Common myeloid progenitor, CD34-positive (primary cell): ENCODE measurements at places on chromosomes 11 and 22.

DNA sequence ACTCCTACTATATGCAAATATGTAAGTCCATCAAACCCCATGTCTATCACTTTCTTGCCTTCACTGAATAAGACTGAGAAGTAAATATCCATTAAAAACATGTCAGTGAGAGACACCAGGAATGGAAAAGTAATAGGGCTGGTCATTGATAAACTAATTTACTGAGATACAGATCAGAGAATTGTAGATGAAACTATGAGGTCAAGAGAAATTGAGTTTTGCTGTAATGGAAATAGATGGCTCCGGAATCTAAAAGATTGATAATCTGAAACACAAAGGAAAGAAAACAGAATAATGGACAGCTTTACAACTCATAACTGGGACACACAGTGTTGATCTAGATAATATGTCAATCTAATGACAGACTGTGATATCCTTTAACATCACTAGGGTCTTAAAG lies 1018.3 kb upstream of the RAG2 start:
- no peak for DNase-seq

GRCh38 chr22:41226723-41227655 lies 13.7 kb downstream of the CHADL start:
- DNase-seq, result no peak

- DNase-seq, result no peak
Observed at GRCh38 chr22:32754413-32755041, 47.0 kb upstream of the TIMP3 start.

GRCh38 chr11:110988671-110989070 lies 256.9 kb upstream of the POU2AF2 start:
- no peak for DNase-seq

DNA sequence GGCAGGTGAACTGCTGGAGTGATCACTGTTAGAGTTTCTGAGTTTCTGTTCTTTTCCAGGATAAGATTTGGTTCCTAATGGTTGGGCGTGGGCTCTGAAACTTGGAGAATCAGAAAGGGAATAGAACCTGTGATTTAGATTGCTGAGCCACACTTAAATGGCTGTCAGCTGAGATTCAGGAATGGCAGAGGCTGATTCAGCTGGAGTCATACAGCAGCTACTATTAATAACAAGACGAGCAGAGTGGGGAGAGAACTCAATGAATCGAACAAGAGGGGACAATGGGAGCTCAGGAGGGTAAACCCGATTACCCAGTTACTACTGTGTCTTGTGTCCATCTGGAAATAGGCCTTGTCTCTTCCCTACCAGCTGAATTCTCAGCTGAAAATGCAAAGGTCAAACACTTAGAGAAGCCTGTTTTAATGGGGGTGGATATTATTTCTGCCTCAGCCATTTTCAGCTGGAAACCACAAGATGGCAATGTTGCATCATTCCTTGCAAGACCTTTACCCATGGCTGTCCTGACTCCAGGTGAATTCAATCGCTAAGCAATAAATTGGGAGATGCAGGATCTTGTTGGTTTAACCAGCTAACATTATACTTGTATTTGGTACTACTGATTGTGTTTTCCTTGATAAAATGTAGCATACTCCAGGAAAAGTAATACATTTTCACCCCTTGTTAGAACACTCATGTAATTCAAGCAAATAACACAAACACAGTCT lies 104.5 kb upstream of the RAG2 start:
- DNase-seq, result peak; percentile 74

DNA sequence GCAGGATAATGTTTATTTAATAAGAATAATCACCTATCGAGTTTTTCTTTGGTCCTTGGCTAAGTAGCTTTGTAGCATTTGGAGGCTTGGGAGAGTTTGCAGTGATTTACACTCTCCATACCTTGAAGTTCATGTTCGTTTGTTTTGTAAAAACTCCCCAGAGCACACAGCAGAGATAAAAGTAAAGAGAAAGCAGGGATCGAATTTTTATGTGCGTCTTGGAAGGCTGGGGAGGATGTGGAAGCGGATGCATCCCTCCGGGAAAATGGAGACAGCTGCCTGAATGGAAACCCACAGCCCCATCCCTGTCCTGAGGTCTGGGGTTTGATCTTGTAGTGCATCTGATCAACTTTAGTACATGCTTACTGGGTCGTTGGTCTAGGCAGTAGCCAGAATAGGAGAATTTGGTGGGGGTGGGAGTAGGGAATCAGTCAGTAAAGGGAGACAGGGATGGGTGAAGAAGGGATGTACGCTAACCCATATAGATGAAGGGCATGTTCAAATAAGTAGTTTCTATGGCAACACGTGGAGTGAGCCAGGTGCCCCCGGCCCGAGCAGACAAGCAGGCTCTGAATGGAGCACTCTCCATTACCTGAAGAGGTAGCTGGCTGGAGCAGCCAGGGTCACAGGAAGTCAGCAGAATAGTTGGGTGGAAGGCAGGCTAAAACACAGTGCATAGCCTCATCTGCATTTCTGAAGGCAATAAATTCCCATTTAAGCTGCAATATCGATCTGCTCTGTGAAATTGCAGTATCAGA lies 147.8 kb downstream of the COMMD9 start:
- no peak for DNase-seq

DNA sequence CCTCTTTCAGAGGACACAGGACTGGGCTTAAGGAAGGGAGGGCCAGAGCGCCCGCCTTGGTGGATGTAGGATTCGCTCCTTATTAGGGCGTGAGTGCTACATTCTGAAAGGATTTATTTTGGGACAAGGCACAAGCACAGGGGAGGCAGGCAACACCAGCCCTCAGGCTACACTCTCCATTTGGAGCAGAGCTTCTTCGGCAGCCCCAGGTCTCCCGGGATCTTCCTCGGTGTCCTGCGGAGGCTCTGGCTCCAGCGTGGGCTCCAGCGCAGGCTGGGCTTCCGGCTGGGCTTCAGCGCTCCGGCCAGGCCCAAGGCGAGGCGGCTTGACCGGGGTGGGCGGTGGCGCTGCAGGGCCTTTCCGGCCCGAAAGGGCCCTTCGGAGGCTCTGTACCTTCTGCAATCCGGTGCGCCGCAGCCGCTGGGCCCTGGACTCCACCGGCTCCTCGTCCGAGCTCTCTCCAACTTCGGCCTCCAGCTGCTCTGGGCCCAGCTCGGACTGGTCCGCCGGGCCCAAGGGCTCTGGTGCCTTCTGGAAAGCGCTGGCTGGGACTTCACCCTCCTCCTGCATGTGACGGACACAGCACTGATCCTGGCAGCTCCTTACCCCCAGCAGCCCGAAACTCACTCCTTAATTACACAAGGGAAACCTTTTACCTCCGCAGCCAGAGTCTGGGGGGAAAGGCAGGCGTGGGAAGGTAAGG lies 1.1 kb downstream of the CAVIN3 start:
- no peak for DNase-seq

- DNase-seq, result no peak
Observed at GRCh38 chr22:20165913-20166312, 15.1 kb upstream of the CCDC188 start.

DNA sequence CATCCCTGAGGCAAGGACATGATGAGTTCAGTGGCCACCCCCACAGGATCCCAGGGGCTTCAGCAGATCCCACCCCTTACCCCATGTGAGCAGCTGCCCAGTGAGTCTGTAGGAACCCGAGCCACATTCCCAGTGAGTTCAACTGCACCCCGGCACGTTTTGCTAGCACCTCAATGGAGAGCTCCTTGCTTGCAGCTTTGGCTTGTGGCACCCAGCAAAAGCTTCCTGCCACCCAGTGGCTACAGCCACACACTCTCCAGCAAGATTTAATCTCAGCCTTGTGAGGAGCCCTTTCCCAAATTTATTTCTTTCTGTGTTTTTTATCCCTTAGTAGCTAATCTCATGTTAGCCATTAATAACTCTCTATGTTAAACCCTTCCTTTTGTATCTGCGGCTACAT lies 4.0 kb downstream of the SAA1 start:
- no peak for DNase-seq

- no peak for DNase-seq
Observed at GRCh38 chr22:38246046-38246658, 26.7 kb downstream of the TMEM184B start.

- DNase-seq, result no peak
Observed at GRCh38 chr11:19519912-19520641, 192.6 kb upstream of the NAV2 start.

GRCh38 chr11:32713496-32713895 lies 81.0 kb downstream of the CCDC73 start:
- DNase-seq, result peak; percentile 49

GRCh38 chr11:73388265-73389133 lies 12.3 kb downstream of the RELT start:
- DNase-seq, result peak; percentile 61

GRCh38 chr11:7436657-7437056 lies 48.6 kb upstream of the OLFML1 start:
- DNase-seq, result peak; percentile 13

DNA sequence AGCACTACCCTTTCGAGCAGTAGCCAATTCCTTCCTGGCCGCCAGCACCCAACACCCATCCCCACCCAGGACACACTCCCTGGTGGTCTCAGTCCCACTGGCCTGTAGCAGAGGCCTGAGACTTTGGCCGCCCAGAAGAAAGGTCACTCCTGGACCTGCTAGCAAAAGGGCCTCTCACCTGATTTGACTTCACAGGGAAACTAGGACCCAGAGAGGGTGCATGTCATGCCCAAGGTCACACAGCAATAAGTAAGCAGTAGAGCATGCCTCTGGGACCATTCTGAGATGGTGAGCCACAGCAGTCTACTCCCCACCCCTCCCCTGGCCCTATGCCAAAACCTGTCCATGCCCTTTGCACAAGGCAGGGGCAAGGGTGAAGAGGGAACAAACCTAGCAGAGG lies 7.3 kb downstream of the ARRB1 start:
- no peak for DNase-seq

GRCh38 chr22:42142771-42143461 lies 12.3 kb upstream of the CYP2D6 start:
- no peak for DNase-seq

DNA sequence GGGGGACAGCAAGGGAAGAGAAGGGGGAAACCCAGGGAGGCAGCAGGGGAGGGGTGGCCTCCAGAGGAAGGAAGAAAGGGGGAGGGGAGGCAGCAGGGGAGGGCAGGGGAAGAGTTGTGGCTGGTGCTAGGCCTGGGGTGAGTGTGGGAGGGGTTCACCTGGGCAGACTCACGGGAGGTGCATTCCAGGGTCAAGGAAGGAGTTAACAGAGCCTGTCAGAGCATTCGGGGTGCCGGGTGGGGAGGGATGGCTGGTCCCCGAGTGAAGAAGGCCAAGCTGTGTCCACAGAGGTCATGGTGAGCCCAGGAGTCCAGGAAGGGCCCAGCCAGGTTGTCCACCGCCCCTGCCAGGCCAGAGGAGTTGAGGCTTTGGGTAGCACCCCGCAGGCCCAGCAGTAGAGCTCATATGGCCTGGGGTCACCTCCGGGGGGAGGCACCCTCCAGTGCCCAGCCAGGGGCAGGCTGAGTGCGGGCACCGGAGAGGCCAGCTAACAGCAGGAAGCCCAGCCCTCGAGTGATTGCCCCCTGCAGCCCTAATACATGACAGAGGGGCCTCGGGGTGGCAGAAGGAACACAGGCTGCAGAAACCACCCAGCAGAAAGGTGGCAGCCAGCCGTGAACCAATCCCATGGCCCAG lies 31.1 kb upstream of the PPARA start:
- DNase-seq, result no peak

GRCh38 chr22:47245786-47246185 lies 483.3 kb downstream of the TBC1D22A start:
- DNase-seq, result no peak

- no peak for DNase-seq
Observed at GRCh38 chr22:24016156-24016555, 5.1 kb downstream of the CABIN1 start.

GRCh38 chr11:116126562-116126961 lies 622.3 kb upstream of the CADM1 start:
- DNase-seq, result no peak

DNA sequence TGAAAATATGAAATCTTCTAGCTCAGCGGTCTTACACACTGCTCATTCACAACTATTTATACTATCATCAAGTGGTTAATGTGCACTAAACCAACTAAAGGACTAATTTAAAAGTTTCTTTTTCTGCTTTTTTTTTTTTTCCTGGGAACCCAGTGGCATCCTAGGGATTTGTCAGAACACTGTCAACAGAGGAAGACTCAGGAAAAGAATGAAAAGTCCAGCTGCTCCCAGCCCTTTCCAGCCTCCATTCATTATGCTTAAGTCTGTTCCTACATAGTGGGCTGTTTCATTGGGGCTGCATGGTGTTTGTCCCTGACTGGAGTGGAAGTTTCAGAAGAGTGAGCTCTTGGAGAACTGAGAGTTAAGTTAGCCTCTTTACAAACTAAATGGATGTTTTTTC lies 391.1 kb downstream of the AASDHPPT start:
- DNase-seq, result no peak

DNA sequence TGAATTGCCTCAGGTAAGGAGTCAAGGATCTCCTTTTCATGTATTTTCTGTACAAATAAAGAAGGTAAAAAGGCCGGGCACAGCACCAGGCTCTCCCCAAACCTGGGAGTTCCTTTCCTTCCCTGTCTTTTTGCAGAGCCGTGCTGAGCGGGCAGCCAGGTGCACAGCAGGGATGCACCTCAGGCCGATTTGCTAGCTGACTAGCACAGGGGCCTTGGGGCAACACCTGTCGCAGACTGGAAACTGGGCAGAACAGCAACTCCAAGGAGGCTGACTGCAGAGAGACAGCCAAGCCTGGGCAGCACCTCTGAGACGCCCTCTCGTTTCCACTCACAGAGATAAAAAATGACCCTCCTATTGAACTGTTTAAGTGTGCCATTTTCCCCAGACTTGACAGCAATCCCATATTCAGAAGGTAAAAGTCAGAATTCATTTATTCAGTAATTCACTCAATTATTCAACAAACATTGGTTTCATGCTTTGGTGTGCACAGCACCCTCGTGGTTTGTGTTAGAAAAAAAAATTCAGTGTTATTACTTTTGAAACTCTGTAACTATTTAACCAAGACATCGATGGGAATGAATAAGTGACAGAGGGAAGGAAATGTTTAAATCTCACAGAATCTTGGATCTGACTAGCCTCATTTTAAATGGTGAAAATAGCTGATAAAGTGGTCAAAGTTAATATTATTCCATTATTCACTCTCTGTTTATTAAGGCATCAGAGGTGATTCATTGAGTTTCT lies 120.9 kb downstream of the GALNT18 start:
- DNase-seq, result no peak

GRCh38 chr11:65630215-65630614 lies 7.7 kb upstream of the SIPA1 start:
- no peak for DNase-seq

DNA sequence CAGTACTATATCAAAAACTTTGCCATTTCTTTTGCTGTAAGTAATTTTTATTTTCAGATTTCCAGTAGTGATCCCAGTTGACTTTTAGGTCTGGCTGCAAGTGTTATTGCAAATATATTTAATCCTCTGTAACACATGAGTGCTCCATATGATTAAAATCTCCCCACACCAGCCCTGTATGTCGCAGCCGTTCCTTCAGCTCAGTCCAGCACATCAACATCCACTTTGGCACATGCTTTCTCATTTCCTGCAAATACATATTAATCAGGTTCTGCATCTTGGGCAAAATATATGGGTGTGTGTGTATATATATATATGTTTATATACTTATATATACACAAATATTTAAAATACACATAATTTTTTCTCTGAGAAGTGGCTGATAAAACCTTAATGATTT lies 919.5 kb downstream of the JRKL start:
- no peak for DNase-seq
